Activated CD4-positive, alpha-beta T cell treated with anti-CD3 and anti-CD28 coated beads for 4 hours (primary cell): ENCODE measurements at places on chromosomes 12 and 14.

DNA sequence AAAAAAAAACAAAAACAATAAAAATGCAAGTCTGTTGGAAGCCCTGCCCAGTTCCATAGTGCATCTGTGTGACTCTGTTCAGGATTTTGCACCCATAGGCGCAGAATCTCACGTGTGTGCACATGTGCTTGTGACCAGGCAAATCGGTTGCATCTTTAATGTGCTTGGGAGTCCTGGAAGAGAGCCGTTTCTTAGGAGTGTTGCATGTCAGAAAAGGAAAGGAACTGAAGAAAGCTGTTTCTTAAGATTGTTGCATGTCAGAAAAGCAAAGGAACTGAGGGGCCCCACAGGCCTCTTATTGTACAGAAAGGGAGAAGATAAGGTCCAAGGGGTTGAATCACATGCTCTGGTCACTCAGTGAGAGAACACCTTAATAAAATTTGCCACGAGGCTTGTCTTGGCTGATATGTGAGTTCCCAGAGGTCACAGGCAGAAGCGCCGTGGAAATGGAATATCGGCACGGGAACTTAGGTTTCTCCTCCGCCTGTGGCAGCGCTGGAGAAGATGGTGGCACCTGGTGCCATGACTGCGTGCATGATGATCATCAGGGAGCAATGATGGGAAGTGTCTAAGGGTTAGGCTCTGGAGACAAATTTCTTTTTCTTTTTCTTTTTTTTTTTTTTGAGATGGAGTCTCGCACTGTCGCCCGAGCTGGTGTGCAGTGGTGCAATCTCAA lies 90.0 kb downstream of the LRRC74A start:
- DNase-seq = no peak

- no peak for DNase-seq
Observed at GRCh38 chr12:122326586-122326985, 60.3 kb upstream of the VPS33A start.

DNA sequence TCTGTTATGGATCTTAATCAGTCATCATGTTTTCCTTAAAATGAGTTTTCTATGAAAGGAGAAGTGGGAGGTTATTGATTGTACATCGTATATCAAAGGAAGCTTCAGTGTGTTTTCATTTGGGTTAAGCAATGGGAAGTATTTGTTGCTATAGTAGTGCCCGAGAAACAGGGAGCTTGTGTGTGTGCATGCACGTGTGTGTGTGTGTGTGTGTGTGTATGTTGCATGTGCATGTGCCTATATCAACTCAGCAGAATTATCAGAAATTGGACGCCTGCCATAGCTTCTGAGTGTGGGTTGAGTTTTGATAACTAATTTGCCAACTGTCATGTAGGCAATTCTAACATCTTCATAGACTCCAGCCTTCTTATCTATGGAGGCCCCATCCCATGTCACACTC lies 246.1 kb upstream of the CRY1 start:
- no peak for DNase-seq

GRCh38 chr12:10613349-10614055 lies at the start of gene MAGOHB:
Gene MAGOHB, minus strand, starts transcription at chr12:10613609. Its CDS starts 77 bp downstream, at chr12:10613532.
- peak; percentile 99 for DNase-seq

- no peak for DNase-seq
Observed at GRCh38 chr14:89607453-89607852, 190.4 kb upstream of the FOXN3 start.

DNA sequence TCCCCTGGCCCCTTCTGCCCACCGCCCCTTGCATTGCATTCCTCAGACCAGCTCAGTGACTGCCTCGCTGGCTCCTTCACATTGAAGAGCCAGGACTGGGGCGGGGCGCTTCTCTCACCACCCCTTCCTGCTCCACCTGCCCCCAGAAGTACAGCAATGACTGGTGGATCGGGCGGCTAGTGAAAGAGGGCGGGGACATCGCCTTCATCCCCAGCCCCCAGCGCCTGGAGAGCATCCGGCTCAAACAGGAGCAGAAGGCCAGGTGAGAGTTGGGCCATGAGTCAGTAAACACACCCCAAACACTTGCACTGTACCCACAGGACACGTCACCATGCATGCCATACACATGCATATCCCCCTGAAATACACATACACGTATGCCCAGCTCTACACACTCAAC lies 5.8 kb downstream of the CACNB3 start:
- DNase-seq = peak; percentile 6

GRCh38 chr12:51911307-51911706 lies 4.0 kb downstream of the ACVRL1 start:
- DNase-seq = no peak

DNA sequence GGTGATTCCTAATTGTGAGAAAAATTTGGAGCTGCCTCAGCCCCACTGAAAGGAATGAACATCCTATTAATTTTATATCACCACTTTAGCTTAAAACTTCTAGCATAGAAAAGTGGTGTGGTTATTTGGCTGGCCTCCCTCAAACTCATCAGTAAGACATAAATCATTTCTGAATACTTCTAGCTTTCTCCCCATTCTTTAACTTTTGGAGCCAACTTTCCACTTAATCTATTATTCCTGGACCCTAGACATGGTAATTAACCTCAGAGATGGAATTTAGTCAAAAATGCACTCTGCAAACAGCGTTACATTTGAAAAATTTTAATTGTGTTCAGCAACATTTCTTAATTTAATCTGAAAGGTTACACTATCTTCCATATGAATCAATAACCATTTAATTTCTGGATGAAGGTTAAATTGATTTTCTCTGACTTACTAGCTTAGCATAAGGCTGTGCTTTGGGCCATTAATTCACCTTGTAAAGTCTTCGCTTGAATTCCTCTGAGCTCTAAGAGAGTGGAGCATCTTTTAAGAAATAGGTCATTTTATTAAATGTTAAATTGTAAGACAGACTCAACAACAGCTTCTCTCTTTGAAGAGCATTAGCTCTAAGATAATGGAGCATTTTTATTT lies 753.6 kb upstream of the STXBP6 start:
- no peak for DNase-seq

- DNase-seq = no peak
Observed at GRCh38 chr14:74572726-74573301, 39.2 kb downstream of the LTBP2 start.

DNA sequence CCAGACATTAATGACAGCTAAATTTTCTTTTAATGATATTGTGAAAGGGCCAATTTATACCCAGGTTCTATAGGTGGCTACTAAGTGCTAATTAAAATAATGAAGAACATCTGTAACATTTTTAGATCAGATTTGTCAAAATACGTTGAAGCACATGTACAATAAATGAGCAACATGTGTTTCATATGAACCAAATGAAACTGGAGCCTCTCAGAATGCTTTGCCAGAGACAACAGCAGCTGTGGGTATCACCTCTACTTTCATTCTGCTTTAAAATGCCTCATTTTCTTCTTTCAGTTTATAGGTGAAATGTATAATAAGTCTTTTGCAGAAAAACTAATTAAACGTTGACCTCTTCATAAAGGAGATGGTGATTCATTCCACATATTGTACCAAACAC lies 26.1 kb upstream of the MYF6 start:
- DNase-seq = no peak

DNA sequence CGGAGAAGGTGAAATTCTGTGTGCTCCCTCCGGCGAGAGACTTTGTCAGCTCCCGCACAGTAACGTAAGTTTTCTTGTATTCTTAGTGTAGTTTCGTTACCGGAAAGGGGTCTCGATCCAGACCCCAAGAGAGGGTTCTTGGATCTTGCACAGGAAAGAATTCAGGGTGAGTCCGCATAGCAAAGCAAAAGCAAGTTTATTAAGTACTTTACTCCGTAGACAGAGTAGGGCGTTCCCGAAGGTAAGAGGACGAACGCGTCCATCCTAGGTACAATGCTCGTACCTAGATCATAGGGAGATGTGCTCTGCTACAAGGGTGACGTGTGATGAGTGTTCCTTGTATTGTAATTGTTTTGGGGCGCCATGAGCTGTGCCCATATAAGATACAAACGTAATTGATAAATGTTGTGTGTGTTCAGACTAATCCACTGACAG lies 293 bp downstream of the IFI27L1 start:
- no peak for DNase-seq

- DNase-seq = no peak
Observed at GRCh38 chr12:24889411-24889810, 59.5 kb downstream of the BCAT1 start.

GRCh38 chr12:87660987-87661774 lies 368.0 kb downstream of the C12orf50 start:
- DNase-seq = no peak

GRCh38 chr14:33950320-33951182 lies at the start of gene EGLN3:
Gene EGLN3, minus strand, starts transcription at chr14:33951074. Its CDS starts 322 bp downstream, at chr14:33950752.
- DNase-seq = peak; percentile 37

DNA sequence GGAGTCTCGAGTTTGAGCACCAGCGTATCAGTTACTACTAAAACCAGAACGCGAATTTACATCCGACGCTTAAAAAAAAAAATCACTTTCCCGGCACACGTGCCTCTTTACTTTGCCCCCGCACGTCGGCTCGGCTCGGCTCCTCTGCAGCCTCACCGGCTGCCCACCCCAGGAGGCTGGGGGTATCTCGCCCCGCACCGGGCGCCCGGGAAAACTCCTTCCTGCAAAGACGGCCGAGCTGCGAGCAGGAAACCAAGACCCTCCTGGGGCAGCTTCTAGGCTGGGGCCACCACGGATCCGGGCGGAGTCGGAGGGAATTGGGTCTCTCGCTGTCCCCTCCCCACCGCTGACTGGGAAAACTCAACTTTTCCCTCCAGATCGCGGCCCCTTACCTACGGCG lies 610 bp downstream of the VSIG10 start:
- no peak for DNase-seq

DNA sequence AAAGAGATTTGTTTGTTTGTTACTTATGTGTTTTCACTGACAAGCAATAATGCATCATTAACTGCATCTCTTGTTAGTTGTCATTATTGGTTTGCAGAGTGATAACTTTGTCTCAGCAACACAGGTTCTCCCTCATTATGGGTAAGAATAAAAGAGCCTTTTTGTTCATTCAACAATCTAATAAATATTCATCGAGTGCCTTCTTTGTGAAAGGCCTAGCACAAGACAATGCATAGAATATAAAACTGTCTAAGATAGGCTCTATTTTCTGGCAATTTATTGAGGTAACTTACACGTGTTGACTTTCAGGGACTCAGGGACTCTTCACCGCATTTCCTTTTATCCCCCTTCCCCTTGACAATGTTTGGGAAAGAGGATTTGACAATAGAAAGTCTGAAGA lies 95.5 kb upstream of the KRR1 start:
- no peak for DNase-seq

DNA sequence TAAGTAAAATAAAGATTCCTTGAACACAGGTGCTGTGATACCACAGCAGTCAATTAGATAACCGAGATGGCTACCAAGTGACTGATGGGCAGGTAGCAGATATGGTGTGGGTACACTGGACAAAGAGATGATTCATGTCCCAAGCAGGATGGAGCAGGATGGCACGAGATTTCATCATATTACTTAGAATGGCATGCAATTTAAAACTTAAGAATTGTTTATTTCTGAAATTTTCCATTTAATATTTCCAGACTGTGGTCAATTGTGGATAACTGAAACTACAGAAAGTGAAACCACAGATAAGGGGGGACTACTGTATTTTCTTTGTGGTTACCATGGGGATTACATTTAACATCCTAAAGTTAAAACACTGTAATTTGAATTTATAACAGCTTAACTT lies 7.5 kb upstream of the ZFP36L1 start:
- no peak for DNase-seq

- no peak for DNase-seq
Observed at GRCh38 chr14:70784886-70785285, 24.4 kb downstream of the MAP3K9 start.

GRCh38 chr14:104940526-104941150 lies 16.0 kb downstream of the PLD4 start:
- DNase-seq = no peak

DNA sequence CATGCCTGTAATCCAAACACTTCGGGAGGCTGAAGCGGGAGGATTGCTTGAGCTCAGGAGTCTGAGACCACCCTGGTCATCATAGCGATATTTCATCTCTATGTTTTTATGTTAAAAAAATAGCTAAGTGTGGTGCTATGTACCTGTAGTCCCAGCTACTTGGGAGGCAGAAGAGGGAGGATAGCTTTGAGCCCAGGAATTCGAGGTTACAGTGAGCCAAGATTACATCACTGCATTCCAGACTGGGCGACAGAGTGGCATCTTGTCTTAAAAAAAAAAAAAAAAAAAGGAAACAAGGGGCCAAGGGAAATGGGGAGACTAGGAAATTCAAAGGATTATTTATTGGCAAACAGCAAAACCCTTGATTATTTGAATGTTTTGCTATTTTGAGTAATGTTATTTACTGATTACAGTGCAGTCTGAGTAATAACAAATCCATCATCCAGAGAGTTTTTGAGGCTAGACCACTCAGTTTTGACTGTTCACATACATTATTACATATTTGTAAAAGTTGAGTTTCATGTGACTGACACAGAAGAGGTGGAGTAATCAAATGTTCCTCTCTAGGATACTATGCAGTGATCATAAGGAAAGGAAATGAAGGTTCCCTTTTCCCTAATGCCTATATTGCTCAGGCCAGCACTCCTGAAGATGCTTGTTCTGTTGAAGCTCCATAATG lies 40.8 kb downstream of the PRKCH start:
- DNase-seq = no peak

GRCh38 chr14:80403036-80403435 lies 191.7 kb upstream of the DIO2 start:
- DNase-seq = no peak

GRCh38 chr14:23751616-23752015 lies 115.5 kb downstream of the DHRS2 start:
- DNase-seq = no peak

DNA sequence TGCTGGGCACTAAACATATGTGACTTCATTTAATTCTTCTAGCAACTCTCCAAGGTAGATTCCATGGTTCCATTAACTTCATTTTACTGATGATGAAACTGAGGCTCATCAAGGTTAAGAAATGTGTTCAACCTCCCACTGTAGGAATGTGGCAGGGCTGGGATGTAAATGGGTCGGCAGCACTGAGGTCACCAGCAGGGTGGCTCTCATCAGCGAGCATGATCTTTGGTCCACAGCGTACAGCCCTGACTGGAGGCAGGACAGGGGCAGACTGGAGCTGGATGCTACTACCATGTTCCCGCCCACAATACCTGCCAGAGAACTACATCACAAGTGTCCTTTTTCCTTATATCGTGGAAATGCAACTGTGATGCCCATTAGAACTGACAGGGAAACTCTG lies 4.6 kb downstream of the APPL2 start:
- no peak for DNase-seq
